ENCODE measurements at places on chromosomes 1 and 21.

DNA sequence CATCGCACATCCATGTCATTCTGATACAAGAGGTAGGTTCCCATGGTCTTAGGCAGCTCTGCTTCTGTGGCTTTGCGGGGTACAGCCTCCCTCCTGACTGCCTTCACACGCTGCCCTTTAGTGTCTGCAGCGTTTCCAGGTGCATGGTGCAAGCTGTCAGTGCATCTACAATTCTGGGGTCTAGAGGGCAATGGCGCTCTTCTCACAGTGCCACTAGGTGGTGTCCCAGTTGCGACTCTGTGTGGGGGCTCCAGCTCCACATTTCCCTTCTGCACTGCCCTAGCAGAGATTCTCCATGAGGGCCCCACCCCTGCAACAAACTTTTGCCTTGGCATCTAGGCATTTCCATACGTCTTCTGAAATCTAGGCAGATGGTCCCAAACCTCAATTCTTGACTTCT is 138.2 kb upstream of the BRINP3 start:
- DNase-seq = no peak

GRCh38 chr1:65164633-65165032 is 16.6 kb downstream of the AK4 start:
- DNase-seq = no peak

DNA sequence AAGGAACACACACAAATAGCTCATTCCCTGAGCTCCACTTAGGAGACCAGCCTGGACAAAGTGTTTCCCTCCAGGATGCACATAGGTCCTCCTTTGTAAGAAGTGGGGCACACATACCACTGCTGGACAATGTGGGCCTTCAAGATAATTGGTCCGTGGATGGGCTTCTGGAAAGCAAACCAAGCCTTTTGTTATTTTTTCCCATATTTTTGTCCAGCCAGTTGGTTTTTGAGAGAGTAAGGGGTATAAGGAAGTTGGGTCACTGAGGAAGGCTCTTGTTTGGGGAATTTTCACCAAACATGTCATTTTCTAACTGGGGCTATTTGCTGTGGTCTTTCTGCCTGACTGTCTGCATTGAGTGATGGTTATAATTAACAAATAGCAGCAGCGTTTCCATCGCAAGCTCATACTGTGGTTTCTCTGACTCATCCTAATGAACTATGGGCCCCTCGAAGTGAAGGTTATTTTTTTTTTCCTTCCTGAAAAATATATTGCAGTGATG is 306.3 kb upstream of the DUSP10 start:
- DNase-seq = no peak

DNA sequence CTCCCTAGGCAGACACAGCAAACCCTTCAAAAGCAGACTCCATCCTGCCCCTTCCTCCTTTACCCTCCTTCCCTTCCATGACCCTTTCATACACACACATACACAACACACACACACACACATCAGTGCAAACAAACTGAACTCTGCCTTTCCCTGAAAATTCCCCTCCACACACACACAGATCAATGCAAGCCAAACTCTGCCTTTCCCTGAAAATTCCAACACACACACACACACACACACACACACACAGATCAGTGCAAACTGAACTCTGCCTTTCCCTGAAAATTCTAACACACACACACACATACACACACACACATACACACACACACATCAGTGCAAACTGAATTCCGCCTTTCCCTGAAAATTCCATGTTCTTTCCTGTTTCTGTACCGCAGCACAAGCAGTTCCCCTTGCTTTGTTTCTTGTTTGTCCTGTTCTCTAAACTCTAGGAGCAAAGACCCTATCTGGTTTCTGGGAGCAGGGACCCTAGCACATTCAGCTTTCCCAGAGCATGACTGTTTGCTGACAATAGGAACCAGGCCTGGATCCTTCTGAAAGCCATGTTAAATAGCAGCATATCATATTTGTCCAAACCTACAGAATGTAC is 91.0 kb downstream of the PTPN14 start:
- no peak for DNase-seq
